Hepatocyte (in vitro differentiated cells): ENCODE measurements at places on chromosomes 11 and 22. TPM values are rescaled to one million over a fixed set of nuclear protein-coding genes. Genes with fewer than 3 reads are reported as not detected.

- no peak for DNase-seq
These were observed 622.2 kb downstream of the BRD1 start for GRCh38 chr22:49205483-49205800.

DNA sequence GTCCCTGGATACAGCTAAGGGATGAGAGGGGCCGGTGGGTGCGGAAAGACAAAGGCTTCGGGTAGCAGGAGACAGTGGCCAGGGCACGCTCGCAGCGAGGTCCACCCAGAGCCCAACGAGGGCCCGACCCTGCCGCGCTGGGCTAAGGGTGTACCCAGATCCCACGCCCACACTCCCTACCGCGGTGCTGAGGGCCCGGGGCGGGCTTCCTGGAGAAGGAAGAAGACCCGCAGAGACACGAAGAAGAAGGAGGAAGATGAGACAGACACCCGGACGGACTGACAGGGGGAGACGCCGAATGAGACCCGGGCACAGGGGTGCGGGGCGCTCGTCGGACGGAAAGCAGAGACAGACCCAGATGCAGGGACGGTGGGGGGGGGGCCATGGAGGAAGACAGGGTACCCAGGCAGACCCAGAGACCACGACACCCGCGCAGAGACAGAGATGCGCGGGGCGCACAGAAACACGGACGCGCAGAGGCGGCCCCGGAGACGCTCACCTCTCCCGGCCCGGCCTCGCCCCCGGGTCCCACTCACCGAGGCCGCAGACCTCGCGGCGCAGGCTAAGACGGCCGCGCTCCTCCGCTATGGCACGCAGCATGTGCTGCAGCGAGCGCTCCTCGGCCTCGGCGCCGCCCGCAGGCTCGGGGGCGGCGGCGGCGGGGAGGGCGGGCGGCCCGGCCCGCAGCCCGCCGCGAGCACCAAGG, 437 bp downstream of the KIAA0930 start:
- no peak for DNase-seq

GRCh38 chr11:119000906-119001305, 3.0 kb downstream of the CENATAC start:
- DNase-seq: no peak

DNA sequence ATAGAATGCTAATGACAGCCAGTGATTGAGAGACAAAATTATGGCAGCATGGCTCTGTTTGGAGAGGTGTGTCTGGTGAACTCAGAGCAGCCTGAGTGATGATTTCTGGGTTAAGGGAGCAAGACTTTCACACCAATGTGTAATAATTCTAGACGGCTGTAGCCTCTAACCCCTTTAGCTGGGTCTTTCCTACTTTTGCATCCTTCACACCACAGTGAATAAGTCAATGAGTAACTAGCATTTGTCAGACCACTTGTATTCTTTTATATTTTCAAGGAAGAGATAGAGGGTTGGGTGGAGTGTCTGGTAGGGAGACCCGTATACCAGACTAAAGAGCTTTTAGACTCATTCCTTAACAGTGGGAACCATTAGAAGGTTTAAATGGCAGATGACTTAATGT, 50.4 kb downstream of the ATXN10 start:
- no peak for DNase-seq

CNIH2 gene
- polyA plus RNA-seq: 6.2 and 7.3 TPM in 2 replicates

GRCh38 chr22:40965936-40966725, 15.0 kb downstream of the RBX1 start:
- no peak for DNase-seq

DNA sequence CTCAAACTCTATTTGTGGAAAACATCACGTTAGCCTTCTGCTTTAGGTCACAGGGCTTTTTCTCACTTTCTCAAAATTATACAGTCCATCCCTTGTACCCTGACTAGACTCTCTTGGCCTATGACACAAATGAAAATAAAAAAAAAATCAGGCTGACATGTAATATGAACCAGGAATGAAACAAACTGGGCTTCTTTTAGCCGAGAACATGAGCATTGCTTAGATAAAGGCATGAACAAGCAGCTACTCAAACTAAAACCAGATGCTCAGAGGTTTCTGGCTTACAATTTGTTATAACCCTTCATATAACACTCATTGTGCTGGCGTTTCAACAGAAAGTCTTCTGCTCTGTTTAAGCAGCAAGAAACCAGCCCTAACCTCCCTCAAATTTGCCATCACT, 265.5 kb upstream of the NARS2 start:
- peak; percentile 49 for DNase-seq

DNA sequence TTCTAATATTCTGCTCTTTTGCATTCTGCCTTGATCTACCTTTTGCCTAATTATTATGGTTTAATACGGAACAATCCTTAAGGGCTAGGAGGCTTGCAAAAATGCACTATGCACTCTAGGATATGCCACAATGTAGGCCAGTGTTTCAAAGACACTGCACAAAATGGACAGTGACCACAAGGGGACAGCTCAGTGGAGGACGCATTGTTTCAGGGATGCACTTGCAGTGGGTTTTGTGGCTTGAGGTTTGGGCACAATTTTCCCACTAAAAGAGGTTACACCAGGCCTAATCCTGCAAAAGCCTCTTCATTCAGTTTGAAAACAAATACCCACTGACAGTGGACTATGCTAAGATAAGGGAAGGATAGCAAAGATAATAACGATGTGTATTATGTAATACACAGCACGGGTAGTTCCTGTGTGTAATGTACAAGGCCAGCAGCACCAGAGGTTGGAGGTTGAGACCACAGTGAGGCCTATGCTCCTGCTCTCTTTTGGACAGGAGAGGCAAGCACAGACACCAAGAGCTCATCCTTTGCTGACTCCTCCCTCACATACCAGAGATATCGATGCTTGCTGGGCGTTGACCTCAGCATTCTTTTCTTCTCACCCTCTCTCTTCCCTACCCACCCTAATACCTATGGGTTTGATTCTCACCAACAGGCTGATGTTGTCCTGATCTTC, 12.7 kb downstream of the MAP6 start:
- no peak for DNase-seq

DNA sequence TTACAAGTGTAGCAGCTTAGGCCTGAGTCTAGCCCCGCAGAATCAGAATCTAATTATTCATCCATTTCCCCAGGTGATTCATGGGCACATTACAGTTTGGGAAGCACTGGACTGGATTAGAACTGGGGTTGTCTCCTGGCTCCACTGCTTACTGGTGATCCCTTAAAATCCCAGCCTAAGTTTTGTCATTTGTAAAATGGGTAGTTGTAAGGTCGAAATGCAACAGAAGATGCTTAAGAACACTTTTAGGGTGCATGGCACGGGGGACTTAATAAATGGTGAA, 1.3 kb downstream of the STX3 start:
- no peak for DNase-seq

CCDC15 gene
- 0.97 and 1.1 TPM in 2 replicates for polyA plus RNA-seq

GRCh38 chr22:49734390-49734789, 93.3 kb downstream of the BRD1 start:
- DNase-seq: no peak

SPDYC gene
- not detected in 2 replicates for polyA plus RNA-seq

DNA sequence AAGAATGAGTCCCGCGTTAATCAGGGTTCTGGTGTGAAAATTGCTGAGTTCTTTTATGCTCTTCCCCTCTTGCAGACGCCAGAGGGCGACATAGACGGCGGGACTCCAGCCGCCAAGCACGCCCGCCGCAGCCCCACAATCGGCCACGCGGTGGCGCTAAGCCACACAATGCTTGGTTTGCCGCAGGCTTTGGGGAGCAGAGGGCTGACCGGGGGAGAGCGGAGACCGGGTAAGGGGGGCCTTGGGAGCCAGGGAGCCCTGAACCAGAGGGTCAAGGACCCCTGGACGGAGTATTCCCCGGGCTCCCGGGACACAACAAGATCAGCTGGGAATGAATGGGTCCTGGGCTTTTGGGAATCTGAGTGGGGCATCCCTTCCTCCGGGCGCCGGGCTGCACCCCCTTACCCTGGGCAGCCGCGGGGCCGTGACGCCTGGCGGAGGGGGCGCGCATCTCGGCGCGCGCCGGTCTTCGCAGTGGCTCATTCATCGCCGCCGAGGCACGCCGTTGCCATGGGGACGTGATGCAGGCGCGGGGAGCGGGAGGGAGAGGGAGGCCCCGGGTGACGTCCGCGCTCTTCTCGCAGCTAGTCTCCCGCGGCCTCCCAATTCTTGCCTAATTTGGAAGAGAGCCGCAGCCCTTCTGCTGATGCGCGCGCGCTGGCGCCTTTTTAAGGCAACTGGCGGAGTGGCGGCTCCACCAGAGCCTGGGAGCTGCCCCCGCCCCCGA, 12.2 kb upstream of the NPAS4 start:
- peak; percentile 91 for DNase-seq

- DNase-seq: no peak
These were observed 80.7 kb downstream of the CDKN1C start for GRCh38 chr11:2804701-2805387.

PIWIL4 gene
- polyA plus RNA-seq: 2.0 and 2.1 TPM in 2 replicates
